Activated CD4-positive, alpha-beta memory T cell treated with anti-CD3 and anti-CD28 coated beads, Interleukin-2, amount 10 ng/mL, durations not matched to agents 7 days and 5 days (primary cell): ENCODE measurements at places on chromosomes 2 and 18. TPM values are rescaled to one million over a fixed set of nuclear protein-coding genes. Genes with fewer than 3 reads are reported as not detected.

Gene CHRND
- not detected for total RNA-seq

Gene BCL2
- total RNA-seq: 102 TPM

Gene TCF23
- not detected for total RNA-seq

Gene CNGA3
- total RNA-seq: not detected

Gene CRYGB
- not detected for total RNA-seq

Gene SOCS6
- 2.1 TPM for total RNA-seq

Gene NIF3L1
- 28.9 TPM for total RNA-seq

DNA sequence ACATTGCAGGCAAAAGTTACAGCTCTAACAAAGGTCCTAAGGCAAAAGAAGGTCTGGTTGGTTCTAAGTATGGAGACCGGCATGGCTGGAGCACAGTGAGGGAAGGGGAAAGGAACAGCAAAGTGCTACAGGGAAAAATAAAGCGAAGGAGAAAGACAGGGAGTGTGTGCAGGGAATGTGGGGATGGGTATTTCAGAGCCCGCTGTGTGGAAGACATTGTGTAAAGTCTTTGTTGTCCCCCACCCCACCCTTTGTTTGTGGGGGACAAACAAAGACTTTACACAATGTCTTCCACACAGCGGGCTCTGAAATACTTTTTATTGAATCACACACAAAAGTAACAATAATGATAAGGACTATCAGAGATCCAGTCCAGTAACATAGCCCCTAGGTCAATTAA is 28.9 kb upstream of the C2orf15 start:
- no peaks in the 10 kb centered on the region for H3K36me3 ChIP-seq
- no peaks in the 10 kb centered on the region for H3K27me3 ChIP-seq
- no peak overlapping the region for H3K27ac ChIP-seq
- no peak overlapping the region for H3K4me3 ChIP-seq

DNA sequence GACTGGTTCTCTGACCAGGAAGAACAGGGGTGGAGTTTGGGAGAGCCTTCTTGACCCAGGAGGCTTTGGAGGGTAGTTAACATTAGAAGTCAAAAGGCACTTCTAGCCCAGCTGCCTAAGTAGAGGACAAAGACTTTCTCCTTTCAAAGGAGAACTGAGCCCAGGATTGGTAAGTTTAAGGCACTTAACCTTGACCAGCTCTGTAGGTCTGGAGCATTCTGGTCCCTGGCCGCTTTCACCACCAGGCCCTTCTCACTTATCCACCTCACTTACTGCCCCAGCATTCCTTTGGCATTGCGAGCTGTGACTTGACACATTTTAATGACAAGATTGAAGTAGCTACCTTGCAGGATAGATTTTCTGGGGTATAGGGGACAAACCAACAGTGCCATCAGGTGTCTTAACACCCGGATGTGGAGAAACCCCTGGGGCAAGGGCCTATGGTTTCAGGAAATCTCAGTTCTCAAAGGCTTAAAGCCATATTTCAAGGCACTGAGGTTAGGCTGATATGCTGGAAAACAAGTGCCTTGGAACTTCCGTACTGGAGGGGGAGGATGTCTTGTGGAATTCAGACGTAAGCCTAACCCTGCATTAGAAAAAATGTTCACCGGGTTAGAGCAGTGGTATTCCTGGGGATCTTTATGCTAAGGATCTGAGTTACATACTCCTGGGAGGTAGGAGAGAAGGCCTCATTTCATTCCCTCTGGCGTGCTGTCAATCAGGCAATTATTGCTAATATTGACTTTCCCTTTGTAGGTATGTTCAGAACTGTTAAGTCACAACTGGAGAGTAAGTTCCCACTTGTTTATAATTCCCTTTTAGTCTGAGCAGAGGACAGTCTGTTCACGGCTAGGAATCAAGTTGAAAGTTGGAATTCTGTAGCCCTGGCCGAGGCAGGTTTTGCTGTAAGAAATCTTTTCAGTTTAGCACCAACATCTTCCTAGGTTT is 4.3 kb downstream of the C2orf68 start:
- DNase-seq: no peak
- peaks cover 2% of the 10 kb centered on the region for H3K27me3 ChIP-seq
- peaks cover 35% of the 10 kb centered on the region for H3K4me1 ChIP-seq
- H3K27ac ChIP-seq: no peak overlapping the region
- H3K36me3 ChIP-seq: peaks cover 25% of the 10 kb centered on the region

DNA sequence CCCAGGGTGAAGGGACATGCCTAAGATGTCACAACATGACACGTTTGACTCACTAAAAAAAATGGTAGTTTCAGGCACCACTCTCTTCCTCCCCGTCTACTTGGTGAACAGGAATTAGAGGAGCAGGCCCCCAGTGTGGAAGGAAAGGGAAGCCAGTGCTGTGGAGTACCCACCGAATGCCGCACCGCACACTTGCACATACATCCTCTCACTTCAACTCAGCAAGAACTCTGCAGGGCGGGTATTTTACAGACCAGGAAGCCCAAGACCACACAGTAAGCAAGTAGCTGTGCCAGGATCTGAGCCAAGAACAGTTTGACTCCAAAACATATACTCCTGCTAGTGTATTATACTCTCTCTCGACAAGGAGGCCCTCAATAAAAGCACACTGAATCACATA is 69.8 kb downstream of the BCL2 start:
- peaks cover 83% of the 10 kb centered on the region for H3K36me3 ChIP-seq
- H3K27me3 ChIP-seq: no peaks in the 10 kb centered on the region
- H3K27ac ChIP-seq: peak overlapping the region; percentile 48
- H3K4me3 ChIP-seq: no peak overlapping the region
- DNase-seq: no peak
- H3K4me1 ChIP-seq: peaks cover 51% of the 10 kb centered on the region

DNA sequence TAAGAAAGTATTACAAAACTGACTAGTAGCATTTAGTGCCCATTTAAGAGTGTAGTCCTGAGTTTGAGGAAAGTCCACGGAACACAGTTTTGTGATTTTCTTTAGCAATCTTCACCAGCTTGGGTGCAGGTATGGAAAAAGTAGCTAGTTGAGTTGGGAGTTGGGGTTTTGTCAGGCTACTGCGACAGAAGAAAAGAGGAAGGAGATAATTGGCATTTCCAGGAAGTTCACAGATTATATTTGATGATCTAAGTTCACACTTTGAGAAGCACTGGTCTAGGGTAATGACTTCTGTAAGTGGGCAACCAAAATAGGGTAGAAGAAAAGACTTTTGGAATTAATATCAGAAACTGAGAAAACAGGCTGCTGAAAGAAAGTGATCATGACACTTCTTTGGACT is 52.1 kb downstream of the VIL1 start:
- DNase-seq: no peak
- no peak overlapping the region for H3K4me3 ChIP-seq
- H3K27ac ChIP-seq: peak overlapping the region; percentile 3

- no peak overlapping the region for H3K4me3 ChIP-seq
- no peaks in the 10 kb centered on the region for H3K36me3 ChIP-seq
- peaks cover 48% of the 10 kb centered on the region for H3K27me3 ChIP-seq
- peaks cover 8% of the 10 kb centered on the region for H3K4me1 ChIP-seq
- H3K27ac ChIP-seq: no peak overlapping the region
Observed at GRCh38 chr2:240819126-240819857, 727 bp downstream of the KIF1A start.

- no peaks in the 10 kb centered on the region for H3K4me1 ChIP-seq
- H3K27ac ChIP-seq: no peak overlapping the region
- no peaks in the 10 kb centered on the region for H3K27me3 ChIP-seq
- H3K4me3 ChIP-seq: no peak overlapping the region
- no peak for DNase-seq
Observed at GRCh38 chr2:67032076-67032475, 365.1 kb upstream of the ETAA1 start.

DNA sequence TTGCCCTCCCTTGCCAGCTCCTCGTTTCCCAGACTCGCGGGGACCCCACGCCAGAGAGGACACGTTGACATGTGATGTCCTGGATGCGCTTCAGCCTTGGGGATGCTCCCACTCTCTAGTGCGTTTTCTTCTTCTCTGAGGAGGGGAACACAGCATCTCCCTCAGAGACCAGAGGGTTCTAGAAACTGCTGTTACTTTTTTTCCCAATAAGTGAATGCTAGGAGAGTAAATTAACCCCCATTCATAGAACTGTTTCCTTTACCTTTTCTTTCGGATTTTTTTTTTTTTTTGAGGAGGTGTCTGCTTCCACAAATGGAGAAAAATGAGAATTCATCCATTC is 370 bp upstream of the EFEMP1 start:
- H3K4me1 ChIP-seq: peaks cover 1% of the 10 kb centered on the region
- H3K27ac ChIP-seq: no peak overlapping the region
- peaks cover 40% of the 10 kb centered on the region for H3K27me3 ChIP-seq
- no peaks in the 10 kb centered on the region for H3K36me3 ChIP-seq
- H3K4me3 ChIP-seq: no peak overlapping the region

DNA sequence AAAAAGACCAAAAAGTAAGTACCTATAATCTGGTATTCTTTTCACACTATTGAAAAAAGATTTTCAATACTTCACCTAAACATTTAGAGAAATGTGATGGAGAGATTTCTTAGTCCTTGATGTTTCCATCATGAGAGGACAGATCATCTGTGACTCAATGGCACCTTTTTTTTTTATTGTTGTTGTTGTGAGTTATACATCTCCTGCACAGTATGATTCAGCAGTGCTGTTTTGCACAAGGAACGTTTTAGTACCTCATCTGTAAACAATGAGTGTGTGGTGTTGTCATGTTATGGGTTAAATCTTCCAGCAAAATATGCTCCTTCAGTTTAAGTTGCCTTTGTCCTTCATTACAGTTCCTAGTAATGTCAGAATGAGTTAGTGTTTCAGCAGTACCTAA is 2.2 kb downstream of the KIAA1328 start:
- H3K36me3 ChIP-seq: peaks cover 14% of the 10 kb centered on the region
- no peak for DNase-seq
- no peaks in the 10 kb centered on the region for H3K27me3 ChIP-seq
- peaks cover 38% of the 10 kb centered on the region for H3K4me1 ChIP-seq
